Dorsolateral prefrontal cortex (tissue), 122 donors: ENCODE measurements at places on chromosomes 4 and X.
A peak's percentile ranks its signal among the peaks of the same experiment; 100 is the strongest.

DNA sequence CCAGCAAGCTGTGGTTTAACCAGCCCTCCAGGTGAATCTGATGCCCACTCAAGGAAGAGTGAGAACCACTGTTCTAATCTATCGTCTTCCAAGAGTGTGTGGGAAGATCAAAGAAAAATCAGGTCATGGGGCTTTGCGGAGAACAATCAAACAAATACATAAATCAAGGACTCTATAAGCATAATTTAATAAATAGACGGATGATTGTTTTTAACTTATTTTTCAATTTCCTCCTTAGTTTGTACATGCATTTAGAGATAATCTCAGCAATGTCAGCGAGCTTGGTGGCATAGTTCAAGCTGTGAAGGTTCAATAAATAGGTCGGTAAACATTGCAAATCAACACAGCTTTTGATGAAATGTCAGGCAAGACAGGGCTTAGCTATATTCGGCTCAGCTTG lies 84.9 kb downstream of the DMD start:
- DNase-seq: no peak

DNA sequence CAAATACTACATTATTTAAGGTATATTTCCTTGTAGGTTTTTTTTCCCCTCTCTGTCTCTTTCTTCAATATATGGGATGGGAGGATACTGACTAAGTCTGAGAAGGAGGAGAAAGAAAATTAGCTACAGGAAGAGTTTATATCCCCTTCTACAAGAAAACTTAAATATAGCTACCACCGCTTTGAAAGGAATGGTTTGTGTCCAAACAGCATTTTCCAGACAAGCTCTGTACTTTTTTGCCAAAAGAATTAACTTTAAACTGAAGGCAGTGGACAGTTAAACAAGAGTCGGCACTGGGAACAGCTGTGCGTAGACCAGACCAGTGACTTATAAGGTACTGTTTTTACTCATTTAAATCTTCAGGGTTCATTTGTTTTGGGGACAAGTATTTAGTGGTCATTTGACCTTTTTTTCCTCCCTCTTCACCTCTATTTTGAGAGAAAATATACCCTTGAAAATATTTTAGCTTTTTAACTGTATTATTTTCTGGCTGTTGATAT lies 303.7 kb downstream of the ARHGAP24 start:
- DNase-seq: no peak

DNA sequence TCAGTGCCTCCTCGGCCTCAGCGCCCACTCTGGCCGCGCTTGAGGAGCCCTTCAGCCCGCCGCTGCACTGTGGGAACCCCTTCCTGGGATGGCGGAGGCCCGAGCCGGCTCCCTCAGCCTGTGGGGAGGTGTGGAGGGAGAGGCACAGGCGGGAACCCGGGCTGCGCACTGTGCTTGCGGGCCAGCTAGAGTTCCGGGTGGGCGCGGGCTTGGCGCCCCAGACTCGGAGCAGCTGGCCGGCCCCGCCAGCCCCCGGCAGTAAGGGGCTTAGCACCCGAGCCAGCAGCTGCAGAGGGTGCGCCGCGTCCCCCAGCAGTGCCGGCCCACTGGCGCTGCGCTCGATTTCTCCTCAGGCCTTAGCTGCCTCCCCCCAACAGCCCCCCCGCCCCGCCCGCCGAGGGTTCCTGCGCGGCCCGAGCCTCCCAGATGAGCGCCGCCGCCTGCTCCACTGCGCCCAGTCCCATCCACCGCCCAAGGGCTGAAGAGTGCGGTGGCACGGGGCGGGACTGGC lies 1137.0 kb downstream of the PCDH18 start:
- no peak for DNase-seq

DNA sequence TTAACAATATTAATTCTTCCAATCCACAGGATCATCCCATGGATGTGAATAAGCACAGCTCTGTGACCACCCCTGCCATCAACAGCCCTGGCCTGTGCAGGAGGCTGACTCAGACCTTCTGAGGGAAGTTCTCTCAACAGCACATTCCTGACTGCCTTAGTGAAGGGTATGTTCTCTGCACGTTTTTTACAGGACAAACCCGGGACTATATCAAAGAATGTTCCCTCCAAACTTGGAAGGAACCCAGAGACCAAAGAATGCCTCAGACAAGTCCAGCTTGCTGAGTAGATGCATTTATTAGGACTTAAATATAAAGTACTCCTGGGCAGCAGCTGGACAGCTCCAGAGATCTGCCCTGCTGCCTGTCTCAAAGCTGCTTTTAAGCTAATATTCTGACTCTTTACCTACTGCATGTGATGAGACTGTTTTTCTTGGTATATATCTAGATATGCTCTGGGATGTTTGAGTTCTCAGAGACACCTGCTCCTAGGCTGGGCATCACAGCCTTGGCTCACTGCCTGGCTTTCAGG lies 1127.8 kb upstream of the PRKX start:
- no peak for DNase-seq

- no peak for DNase-seq
Measured at GRCh38 chr4:4677556-4678522, 136.0 kb upstream of the STX18 start.

GRCh38 chr4:7397206-7398103 lies 37.3 kb downstream of the PSAPL1 start:
- DNase-seq: peak; percentile 18
